ENCODE measurements at places on chromosomes 2 and 18. TPM values are rescaled to one million over a fixed set of nuclear protein-coding genes. Genes with fewer than 3 reads are reported as not detected.

DNA sequence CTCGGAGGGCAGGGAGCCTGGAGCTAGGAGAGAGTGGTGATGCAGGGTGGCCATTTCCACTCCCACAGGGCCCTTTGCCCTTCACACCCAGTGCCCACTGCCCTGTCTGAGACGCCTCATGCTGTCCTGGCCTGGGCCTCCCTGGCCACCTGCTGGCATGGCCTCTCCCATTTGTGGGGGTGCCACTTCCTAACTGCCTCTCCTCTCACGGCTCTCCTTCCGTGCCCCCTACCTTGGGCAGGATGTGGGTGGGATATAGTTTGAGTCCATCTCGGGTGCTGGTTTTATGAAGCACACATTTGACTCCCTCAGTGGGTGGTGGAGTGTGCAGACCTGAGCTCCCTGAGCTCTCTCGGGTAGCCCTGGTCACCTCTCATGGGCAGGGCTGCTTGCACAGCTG lies 46.0 kb downstream of the DGKD start:
- DNase-seq: no peak

- DNase-seq: no peak
Observed at GRCh38 chr2:187397886-187398285, 50.2 kb downstream of the CALCRL start.

DNA sequence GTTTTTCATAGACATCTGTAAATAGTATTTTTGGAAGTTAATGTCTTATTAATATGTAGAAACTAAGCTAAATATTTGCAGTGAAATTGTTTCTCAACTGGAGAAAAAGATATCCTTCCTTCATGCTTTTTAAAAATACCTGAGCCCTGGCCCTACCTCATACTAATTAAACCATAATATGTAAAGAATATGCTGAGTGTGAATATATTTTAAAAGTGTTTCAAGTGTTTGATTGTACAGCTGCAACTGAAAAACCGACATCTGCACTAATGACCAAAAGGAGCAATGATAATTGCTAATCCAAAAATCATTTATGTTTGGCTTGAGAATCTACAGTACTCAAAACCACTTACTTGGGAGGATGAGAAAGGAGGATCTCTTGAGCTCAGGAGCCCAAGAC lies 156.7 kb downstream of the MBD5 start:
- DNase-seq: no peak

- no peak for DNase-seq
Observed at GRCh38 chr2:218145124-218145523, 19.3 kb downstream of the CXCR2 start.

DNA sequence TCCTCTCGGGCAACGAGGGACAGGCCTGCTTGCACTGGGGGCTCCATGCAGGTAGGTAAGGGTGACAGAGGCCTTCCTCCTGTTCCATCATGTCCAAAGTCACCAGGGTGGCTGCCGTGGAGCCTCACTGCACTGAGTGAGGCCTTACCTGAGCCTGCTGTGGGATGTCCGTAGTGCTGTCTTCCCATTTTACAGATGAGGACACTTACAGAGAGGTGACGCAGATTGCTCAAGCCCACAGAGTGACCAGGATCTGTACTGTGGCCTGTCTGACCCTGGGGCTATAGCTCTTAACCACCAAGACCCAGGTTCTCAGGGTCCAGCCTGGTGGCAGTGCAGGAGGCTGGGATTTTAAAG lies 5.4 kb downstream of the ATOH8 start:
- DNase-seq: no peak

DNA sequence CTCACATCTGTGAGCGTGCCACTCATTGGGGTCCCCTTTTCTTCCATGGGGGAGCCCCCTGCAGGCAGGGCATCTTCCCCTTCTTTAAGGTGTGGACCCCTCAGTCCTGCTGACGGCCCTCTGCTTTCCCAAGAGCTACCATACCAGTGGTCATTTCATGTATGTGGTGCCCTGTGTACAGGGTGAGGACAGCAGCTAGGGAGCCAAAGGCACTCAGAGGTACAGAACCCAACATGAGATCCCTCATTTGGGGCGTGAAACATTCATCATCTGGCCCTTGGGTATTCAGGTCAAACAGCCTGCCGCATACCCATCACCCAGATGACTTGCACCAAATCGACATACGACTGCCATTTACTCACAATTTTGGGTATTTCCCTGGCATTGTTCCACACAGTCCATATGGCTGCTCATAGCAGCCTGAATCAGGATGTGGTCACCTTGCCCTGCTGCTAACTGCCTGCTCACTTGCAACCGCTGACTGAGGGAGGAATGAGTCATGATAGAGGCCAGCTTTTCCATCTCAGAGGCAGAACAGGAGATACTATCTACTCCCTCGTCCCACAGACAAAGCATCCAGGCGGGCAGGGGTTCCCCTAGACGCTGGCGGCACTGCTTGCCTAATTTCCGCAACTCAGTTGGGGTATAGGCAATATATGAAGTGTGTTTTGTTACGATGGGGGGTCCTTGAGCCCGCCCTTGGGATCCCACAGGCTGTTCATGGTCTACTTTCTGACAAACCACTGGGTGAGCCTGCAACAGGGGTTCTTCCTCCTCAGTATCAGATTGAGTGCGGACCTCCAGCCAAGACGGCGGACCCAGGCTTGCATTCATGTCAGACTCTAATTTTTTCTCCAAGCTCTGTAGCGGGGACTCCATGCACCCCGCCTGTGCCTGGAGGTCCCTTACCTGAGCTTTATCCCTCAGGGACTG lies 228.6 kb downstream of the SATB2 start:
- no peak for DNase-seq

MYO7B gene
- 0.62 TPM for total RNA-seq

GRCh38 chr2:202046572-202046971 lies 12.9 kb downstream of the FZD7 start:
- DNase-seq: no peak

GRCh38 chr2:48793671-48794070 lies 38.1 kb upstream of the LHCGR start:
- no peak for DNase-seq

DNA sequence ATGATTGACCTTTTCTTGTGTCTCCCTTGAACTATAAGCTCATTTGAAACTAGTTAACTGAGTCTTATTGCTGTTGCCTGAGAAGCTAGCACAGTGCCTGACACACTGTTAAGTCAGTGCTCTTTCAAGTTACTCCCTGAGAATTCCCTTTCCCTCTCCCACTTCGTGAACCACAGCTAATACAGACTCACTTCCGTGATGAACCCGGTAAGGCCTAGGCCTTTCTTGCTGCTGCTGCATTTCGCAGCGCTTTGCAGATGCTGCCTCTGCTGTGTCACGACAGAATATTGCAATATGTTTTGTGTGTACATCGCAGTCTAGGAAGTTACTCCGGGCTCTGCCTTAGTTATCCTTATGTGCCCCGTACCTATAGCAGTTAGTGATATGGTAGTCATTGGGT lies 42.8 kb downstream of the LIMS1 start:
- DNase-seq: no peak
